GM03348 (cell line): ENCODE measurements at places on chromosomes 2 and 18.

- DNase-seq, result no peak
Observed at GRCh38 chr2:43201497-43201896, 24.9 kb downstream of the ZFP36L2 start.

GRCh38 chr2:162261032-162261945, 18.0 kb upstream of the FAP start:
- DNase-seq, result peak; percentile 73

GRCh38 chr2:192886636-192887035, 691.9 kb upstream of the TMEFF2 start:
- no peak for DNase-seq

DNA sequence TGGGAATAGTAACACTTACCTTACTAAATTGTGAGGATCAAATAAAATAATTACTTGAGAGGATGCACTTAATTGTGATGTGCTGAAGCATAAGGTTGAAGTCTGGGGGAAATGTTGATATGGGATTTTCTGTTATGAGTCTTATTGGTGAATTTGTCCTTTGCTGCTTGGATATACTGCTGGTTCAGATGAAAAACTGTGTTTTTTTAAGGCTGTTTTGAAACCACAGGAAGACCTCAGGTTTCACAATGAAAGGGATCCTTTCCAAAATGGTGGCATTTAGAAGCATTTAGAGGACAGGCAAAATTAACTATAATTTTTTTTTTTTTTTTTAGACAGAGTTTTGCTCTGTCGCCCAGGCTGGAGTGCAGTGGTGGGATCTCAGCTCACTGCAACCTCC, 34.9 kb downstream of the SPATS2L start:
- no peak for DNase-seq

DNA sequence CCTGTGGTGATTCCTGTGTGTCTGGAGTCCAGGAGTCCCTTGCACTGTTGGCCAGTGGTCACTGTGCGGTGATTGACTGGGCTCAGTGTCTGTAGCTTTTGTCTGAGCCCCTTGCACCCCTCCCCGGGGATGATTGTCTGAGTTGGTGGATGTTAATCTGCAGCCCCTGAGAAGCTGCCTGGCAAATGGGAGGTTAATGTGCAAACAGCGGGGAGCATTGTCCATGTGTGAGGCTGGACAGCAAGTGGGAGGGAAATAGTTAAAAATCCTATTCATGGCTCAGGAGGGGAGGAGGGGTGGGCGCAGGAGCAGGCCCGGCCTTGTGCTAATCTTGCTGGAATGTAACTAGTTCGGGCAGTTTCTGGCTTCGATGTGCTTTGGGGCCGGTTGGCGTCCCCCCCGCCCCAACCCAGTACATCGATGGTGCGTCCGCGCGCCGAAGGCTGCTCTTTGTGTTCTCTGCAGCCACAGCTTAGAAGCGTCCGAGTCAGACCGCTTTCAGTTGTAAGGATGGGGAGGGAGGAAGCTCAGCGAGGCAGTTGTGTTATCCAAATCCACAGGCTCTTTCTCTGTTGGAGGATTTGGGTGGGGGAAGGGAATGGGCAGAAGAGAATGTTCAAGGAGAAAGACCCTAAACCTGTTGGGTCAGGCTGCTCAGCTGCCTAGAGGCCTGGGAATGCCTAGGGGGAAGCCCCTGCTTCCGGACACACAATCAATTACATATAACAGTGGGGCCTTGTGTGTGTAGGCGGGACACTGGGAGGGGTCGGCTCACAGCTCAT, 71.8 kb downstream of the TGOLN2 start:
- DNase-seq, result peak; percentile 71

GRCh38 chr18:12098374-12098773, 4.7 kb downstream of the ANKRD62 start:
- no peak for DNase-seq

DNA sequence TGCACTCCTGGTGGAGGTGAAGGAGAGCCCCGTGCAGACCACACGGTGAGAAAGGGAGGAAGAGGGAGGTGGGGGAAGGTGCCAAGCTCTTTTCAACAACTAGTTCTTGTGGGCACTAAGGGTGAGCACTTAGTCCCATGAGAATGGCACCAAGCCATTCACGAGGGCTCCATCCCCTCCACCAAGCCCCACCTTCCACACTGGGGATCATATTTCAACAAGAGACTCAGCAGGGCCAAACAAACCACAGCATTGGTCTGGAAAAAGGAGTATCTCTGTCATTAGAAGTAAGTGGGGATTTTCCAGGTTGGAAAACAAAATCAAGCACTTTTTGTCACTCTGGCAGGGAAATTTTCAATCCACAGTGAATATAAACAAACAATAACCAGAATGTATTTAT, 38.4 kb downstream of the ZAP70 start:
- no peak for DNase-seq

- no peak for DNase-seq
Observed at GRCh38 chr2:65765376-65765775, 333.0 kb upstream of the SPRED2 start.

- no peak for DNase-seq
Observed at GRCh38 chr2:135773319-135773718, 31.7 kb downstream of the UBXN4 start.

GRCh38 chr18:335733-336132, 67.9 kb upstream of the THOC1 start:
- no peak for DNase-seq

GRCh38 chr2:173392731-173393130, 38.1 kb downstream of the CDCA7 start:
- DNase-seq, result no peak

- peak; percentile 56 for DNase-seq
Observed at GRCh38 chr2:172552547-172553291, 3.2 kb upstream of the PDK1 start.

DNA sequence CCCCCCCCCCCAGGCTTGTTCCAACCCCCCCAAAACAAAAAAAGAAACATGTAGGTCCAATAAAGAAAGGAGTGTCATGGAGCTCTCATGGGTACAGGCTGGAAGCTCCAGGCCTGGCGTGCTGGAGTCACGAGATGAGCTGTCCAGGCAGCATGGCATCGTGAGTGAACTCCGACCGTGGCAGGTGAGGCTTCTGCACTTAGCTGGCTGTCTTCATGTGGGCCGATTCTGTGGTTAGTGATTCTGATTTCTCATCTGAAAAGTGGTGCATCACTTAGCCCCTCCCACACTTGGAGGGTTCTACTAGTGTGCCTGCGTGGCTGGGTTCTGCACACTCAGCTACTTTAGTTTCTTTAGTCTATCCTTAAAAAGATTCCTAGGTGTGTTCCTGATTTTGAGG, 126.4 kb upstream of the MGAT5 start:
- no peak for DNase-seq

DNA sequence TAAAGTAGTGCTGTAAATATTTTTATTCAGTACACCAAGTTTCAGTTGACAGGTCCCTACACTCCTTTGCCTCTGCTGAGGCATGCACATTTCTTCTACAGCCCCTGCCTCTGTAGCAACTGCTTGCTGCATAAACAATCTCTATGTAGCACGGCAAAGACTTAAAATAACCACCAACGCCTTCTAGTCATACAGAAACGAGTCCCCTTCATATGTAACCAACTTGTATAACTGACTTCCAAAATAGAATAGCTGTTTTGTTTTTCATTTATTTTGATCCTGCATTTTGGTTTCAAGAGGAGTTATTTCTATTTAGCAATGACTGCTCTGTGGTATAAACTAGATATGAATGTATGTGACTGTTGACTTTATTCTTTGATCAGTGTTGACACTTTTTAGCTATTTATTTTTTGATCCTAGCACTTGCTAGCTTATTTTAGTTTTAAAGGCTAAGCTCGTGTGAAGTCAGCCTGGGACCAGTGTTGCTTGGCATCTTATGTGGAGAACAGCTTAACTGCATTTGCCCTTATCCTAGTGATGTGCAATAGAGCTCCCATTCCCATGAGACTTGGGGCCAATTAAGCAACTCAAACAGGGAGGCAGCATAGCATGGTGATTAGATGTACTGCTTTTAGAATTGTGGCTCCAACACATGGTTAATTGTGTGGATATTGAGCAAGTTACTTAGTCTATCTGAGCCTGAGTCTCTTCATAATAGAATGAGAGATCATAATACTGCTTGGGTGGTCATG, 79.6 kb downstream of the HRH4 start:
- no peak for DNase-seq

DNA sequence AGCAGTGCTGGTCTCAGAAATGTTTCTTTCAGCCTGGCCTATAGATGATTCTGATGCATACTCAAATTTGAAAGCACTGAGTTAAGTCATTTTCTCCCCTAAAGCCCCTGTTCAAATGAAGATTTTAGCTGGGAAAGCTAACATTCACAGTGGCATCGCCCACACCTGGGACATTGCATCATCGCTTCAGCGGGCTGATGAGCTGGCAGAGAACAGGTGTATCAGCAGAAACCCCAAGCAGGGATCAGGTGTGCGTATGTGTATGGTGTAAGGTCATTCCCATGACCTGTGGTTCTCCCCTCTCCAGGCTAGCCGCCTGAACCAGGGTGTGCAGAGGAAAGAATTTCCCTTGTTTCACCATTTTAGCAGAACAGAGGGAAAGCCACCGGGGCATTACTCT, 56.3 kb downstream of the EPAS1 start:
- DNase-seq, result no peak

DNA sequence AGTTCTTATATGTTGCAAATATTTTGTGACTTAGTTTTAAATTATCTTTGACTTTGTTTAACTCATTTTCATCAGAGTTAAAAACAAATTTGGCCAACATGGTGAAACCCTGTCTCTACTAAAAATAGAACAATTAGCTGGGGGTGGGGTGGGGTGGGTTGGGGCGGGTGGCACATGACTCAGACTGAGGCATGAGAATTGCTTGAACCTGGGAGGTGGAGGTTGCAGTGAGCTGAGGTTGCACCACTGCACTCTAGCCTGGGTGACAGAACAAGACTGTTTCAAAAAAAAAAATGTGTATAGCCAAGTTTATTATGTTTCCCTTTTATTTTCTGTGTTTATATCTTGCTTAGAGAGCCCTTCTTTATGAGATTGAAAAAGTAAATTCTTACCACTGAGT, 14.2 kb upstream of the LIPG start:
- DNase-seq, result no peak

- peak; percentile 79 for DNase-seq
Observed at GRCh38 chr2:72770879-72771461, 54.9 kb downstream of the EXOC6B start.

DNA sequence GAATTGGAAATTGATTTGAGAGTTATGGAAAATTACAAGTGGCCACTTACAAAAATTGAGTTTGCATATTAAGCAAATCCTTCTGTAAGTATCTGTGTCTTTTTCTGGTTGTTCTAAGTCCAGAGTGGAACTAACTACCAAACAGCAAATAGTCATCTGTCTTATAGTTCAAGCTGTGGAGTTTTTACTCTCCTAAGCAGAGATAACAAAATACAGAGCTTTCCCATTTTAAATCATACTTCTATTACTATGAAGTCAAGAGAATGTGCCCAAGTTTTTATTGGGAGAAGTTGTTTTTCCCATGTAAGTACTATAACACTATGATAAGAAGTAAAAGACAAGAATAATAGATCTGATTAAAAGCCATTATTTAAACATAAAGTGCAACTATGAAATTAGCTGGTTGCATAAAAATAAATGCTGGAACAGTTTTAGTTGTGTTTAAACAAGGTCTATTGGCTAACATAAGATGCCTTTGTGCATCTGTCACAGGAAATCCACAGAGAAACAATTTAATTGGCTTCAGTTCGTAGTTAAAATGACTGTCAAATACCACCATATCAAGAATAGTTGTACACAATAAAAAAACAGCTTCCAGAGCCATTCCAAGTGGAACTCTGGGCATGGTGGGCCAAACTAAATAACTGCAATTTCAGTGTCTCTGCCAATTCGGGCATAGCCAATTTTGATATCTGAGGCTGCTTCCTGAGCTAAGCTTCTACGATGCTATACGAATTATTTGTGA, 1467.4 kb upstream of the NXPH2 start:
- DNase-seq, result no peak

DNA sequence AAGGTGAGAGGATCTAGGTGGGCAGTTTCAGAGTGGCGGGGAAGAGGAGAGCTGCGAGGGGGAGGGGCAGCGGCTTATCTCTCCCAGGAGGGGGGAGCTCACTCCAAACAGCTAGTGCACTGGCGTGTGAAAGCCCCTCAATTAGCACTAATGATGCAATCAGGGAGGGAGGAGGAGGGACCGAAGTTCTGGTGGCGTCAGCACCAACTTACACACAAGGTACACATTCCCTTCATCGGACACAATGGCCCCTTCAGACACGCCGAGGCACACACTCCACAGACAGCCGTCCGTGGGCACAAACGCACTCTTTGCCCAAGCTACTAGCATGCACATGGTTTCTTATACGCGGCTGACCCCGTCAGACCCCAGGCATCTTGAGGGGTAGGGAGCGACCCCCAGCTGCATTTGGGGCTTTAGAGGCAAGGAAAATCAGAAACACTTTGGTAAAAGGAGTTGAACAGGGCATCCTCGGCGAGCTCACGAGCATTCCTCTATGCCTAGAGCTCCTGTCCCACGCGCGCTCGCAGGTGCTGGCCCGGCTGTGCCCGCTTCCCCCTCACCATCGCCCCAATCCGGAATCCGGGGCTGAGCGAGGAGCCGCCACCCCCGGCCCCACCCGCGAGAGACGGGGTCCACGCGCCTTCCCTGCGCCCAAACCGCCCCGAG, 868 bp upstream of the PKDCC start:
- peak; percentile 37 for DNase-seq

DNA sequence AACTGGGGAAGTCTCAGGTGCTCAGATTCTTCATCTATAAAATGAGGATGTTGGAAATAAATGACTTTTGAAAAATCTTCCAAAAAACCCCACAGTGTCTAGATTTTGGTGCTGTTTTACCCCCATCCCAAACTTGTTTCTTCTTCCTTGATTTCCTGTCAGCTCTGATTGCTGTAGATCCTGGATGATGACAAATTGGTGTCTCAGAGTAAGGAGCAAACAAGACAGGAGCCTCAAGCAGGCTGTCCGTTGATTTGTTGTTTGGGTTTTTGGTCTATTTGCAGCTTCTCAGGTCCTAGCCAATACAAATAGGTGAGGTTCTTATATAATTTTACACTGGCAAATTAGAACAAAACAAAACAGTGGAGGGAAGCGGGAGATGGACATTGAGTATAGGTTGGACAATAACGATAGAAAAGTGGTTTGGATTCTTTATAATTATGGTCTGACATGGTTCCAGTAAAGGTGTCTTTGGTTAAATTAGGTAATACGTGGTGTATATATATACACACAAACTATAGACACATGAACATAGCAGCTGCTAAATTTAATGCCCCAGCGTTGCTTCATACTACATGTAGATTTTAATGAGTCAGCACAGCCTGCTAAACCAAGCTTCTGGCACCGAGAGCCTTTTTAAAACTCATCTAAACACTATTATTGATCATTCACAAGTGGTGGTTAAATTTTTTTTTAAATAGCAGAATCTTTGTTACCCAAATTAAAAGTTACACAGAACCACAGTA, 142.5 kb downstream of the FMNL2 start:
- DNase-seq, result no peak

- no peak for DNase-seq
Observed at GRCh38 chr2:96937586-96937985, 48.8 kb downstream of the FAM178B start.

GRCh38 chr18:49183921-49184320, 233.2 kb upstream of the SMAD7 start:
- no peak for DNase-seq
